ENCODE measurements at places on chromosomes 12 and 14.

DNA sequence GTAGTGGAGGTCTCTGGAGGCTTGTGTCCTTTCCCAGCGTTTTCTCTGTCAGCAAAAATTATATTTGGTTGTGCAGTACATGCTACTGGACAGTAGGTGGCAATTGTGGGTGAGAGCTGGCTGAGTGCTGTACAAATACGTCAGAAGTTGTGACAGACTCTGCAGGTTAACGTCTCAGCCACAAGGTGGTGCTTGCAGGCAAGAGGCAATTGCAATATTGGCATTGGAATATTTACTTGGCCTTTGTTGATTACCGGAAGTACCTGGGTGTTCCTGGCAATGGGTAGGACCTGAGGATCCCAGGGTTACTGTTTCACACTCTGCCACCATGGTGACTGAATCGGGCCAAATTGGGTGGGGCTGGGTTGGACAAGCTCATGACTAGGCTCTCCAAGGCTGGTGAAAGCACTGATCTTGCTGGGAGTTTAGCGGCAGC is 333.9 kb upstream of the LMO3 start:
- DNase-seq, result peak; percentile 9

- no peak for DNase-seq
Observed at GRCh38 chr12:8513256-8513655, at the start of gene CLEC4D. TSS of gene CLEC4D (plus strand) at chr12:8513503. CDS start at chr12:8513733, 230 bp downstream.

DNA sequence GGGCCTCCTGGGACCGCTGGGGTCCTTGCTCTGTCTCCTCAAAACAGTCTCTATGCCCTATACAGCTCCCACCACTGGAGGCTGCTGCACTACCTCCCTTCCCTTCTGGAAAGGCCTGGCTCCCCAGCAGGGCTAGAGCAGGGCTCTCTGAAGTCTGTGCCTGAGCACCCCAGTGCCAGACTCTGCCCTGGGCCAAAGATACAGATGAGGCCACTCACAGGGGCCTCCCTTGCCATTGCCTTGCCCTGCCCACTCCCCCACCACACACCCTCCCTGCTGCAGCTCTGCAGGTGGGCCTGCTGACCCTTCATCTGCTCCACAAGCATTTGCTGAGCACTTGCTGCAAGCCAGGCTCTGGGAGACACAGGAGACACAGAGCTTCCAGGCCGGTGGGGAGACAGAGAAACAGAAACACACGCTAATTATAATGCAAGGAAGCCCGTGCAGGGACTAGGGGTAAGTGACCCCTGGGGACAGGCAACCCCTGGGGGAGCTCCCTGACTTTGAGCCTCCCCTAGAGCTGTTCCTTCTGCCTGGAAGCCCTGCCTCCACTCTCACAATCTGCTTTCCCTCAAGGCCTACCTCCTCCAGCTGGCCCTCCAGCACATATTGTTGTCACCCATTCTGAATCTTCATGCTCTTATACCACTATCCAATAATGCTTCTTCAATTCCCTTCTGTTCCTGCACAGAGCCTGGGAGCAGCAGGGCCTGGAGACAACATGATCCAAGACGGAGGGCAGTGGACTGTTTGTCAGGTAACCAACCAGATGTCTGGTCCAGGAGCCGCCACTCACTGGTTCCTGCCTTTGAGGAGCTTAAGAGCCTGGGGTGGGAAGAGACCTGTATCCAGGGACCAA is 32.6 kb upstream of the PNMA1 start:
- no peak for DNase-seq

DNA sequence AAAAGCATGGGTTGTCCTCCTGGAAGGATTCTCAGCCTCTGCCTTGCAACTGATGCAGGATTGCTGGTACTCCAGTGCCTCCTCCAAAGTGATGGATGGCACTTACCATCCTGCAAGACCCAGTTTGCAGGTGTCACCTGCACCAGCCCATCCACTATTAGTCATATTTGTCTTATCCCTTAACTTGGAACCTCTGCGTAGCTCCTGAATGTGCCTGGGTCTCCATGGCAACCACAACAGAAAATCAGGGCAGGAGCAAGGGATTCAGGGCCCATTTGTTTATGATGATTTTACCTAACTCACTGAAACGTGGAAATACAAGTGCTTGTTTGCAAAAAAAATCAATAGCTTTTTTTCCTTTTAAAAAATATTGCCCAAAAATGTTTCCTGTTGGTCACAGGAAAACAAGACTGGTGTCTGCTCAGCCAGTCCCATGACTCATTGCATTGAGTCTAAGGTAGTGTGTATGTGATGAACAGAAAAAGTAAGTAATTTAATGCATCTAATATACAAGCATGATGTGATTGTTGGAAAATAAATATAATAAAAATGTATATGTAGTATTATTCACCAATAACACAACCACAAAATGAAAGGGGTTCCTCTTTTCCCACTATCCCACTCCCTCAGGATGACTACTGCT is 1196.3 kb upstream of the TMEM132C start:
- no peak for DNase-seq

DNA sequence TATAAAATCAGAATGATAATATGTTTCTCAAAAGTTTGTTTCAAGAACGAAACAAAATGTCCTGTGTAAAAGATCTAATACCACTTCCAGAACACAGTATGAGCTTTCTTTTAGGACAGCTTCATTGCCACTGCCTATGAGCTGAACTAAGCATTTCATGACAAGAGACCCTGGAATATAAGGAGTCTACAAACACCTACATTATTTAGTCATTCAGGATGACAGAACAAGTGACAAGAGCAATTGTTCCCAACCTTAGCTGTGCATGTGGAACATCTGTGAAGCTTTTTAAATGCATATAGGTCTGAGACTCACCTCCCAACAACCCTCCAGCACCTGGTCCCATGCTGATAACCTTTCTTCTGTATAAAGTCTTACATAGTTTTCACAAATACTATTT is 103.1 kb upstream of the GARIN6 start:
- no peak for DNase-seq

DNA sequence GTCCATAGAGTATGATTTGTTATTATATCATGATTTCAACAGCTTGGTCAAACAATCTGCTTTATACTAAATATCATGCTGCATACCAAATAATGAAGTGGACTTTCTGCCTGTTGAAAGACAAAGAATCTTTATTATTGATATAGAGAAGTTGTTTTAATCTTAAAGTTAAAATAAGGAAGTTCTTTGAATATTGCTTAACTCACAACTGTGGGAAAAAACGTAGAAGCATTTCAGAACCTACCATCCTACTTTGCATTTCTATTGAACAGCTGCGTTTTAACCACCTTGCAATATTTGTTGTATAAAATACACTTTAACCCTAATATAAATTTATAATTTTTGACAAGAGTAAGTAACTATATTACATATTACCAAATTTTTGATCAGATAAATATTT is 22.9 kb upstream of the ARL1 start:
- no peak for DNase-seq

DNA sequence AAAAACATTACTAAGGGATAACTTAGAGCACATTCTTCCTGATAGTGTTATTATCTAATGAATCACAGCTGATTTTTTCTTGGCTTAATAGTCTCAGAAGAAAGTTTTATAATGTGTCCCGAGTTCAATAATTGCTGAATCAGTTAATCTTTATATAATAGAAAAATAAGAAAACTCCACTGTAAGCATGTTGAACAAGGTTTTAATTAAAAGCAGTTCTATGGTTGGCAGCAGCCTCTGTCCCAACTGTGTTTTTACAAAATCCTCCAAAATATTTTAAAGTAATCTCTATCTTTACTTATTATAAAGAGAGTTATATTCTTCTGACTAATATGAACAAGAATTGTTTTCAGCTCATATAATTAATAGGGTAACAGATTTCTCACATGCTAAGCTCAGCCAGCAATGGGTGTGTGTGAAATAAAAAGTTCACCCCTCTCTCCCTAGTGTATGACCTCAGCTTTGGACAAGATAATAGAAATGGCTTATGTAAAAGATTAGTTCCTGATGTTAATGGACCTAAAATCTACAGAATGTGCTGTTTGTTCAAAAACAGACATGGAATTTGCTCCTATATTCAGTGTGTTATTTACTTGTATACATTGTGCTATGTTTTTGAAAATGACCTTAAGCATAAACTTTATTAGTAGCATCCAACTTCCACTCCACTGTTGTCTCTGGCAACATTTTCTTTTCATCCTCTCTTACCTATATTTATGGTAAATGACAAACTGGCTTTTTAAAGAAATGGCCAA is 67.1 kb upstream of the DCN start:
- DNase-seq, result no peak

DNA sequence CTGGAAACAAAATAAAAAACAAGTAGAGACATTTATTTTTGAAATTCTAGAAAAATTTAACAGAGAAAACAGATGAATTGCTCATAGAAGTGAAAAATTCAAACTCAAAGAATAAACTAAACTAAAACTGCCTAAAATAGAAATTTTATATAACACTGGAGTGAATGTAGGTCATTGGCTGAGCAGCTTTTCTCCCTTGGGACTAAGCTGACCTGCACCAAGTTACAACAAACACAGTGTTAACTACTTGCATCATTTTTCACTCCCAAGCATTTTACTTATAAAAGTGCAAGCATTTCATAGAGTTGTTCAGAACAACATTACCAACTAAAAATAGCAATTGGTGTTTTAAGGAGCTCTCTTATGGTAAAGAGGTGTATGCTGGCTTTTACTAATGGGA is 298.1 kb downstream of the MED13L start:
- no peak for DNase-seq

- DNase-seq, result no peak
Observed at GRCh38 chr12:71840231-71840847, 780 bp downstream of the TBC1D15 start.

DNA sequence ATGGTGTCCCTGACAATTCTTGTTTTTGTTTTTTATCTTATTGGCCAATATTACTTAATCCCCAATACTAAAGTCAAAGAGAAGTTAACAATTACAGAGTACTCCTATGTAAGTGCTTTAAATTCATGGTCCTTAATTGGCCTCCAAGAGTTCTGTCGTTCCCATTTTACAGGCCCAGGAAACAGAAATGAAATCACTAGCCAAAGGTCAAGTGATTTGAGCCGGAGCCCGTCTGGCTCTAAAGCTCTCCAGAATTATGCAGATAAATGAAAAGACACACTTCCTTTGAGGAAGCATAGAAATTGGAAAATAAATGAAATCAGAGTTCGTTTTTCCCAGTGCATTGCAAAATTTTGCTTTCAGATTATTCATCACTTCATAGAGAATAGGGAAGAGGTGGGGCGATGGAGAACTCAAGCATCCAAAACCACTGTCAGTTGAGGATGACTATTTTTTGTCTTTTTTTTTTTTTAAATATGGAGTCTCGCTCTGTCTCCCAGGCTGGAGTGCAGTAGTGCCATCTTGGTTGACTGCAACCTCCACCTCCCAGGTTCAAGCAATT is 78.5 kb downstream of the MAP1LC3B2 start:
- no peak for DNase-seq

- no peak for DNase-seq
Observed at GRCh38 chr12:46985816-46986215, 93.6 kb upstream of the PCED1B start.

DNA sequence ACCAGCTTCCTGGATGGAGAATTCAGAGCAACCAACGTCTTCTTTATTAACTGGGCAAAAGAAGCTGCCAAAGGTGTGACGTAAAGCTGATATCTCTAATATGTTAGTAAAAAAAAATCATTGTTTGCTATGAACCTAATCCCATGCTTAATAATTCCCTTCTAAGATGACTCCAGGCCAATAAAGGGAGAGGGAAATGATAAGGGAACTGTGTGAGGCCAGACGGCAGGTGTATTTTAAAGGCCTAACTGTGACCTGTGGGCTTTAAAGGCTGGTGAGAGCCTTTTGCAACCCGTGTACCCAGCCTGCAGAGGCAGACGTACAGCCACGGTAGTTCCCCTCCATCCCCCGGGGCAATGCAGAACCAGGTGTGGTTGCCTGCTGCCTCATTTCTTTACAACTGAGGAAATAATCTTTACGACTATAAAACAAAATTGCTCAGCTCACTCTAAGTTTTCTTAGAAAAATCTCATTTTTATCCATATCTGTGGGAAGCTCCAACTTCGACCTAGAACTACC is 370.6 kb downstream of the EGLN3 start:
- no peak for DNase-seq

- no peak for DNase-seq
Observed at GRCh38 chr12:98373025-98373554, 142.3 kb upstream of the TMPO start.

DNA sequence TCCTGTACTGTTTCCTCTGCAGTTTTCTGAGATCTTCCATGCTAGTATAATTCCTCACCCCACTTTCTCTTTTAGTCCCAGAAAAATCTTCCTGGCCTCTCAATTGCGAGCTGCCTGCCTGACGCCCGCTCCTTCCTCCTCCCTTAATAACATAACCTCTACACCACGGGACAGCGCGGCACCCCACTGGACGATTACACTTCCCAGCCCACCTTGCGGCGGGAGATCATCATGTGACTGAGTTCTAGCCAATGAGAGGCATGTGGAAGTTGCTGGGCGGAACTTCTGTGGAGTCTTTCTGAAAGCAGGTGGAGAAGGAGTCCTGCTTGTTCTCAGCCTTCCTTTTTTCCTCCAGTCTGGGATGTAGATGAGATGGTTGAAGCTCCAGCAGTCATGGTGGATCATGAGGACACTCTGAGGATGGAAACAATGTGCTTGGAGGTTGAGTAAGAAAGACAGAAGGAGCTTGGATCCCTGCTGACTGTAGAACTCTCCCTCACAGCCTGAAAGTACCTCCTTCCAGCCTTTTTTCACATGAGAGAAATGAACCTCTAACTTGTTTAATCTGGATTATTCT is 133.6 kb upstream of the VRK1 start:
- DNase-seq, result no peak

DNA sequence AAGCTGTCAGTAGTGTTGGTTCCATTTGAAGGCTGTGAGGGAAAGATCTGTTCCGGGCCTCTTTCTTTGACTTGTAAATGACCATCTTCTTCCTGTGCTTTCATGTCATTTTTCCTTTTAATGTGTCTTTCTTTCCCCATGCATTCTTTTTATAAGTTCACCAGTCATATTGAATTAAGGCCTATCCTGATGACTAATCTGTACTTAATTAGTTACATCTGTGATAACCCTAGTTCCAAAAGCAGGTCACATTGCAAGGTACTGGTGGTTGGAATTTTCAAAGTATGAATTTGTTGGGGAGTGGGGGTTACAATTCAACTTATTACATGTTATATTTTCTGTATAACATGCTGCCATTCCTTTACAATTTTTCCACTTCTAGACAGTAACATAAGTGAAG is 1642.1 kb upstream of the FLRT2 start:
- DNase-seq, result no peak

DNA sequence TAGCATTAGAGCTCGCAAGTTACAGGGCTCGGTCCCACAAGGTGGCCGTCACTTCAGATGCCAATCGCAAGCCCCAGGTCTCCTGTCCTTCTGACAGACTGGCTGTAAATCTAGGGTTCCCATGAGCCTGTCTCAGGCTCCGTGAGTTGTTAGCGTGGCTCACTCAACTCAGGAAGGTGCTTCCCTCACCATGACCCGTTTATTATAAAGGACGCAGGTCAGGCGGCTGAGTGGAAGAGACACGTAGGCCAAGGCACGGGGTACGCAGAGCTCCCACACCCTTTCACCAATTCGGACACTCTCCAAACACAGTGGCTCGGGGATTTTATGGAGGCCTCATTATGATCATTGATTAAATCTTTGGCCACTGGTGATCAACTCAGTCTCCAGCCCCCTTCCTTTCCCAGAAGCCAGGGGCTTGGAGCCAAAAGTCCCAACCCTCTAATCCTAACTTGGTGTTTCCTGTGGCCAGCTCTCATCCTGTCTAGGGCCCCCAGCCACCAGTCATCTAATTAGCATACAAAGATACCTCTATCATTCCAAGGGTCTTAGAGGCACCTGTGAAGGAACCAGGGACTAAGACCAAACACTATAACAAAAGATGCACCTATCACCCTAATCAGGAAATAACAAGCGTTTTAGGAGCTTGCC is 25.8 kb upstream of the LRTM2 start:
- no peak for DNase-seq
